ENCODE measurements at places on chromosomes 7 and 10. TPM values are rescaled to one million over a fixed set of nuclear protein-coding genes. Genes with fewer than 3 reads are reported as not detected.

GRCh38 chr7:125099519-125099918 lies 169.9 kb upstream of the POT1 start:
- no peak overlapping the region for H3K27ac ChIP-seq
- no peaks in the 10 kb centered on the region for H3K4me1 ChIP-seq
- no peak overlapping the region for H3K4me3 ChIP-seq
- DNase-seq, result no peak
- no peaks in the 10 kb centered on the region for H3K27me3 ChIP-seq

- peaks cover 9% of the 10 kb centered on the region for H3K4me1 ChIP-seq
- no peaks in the 10 kb centered on the region for H3K27me3 ChIP-seq
- no peak overlapping the region for H3K4me3 ChIP-seq
- H3K27ac ChIP-seq, result no peak overlapping the region
- H3K36me3 ChIP-seq, result peaks cover 72% of the 10 kb centered on the region
- DNase-seq, result no peak
Observed at GRCh38 chr7:867406-868188, 8.8 kb upstream of the GET4 start.

DNA sequence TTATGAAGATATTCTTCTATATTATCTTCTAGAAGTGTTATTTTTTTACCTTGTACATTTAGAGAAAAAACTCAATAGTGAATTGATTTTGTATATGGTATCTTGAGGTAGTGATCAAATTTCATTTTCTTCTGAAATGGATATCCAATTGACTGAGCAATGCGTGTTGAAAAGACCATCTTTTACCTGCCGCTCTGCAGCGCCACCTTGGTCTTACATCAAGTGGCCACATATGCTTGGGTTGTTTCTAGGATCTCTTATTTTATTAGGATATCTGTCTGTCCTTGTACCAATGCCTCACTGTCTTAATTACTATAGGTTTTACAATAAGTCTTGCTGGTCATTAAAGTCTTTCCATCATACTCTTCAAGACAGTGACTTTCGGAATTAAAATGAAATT lies 53.0 kb downstream of the CUL2 start:
- H3K36me3 ChIP-seq, result peaks cover 31% of the 10 kb centered on the region
- no peak overlapping the region for H3K27ac ChIP-seq
- H3K4me1 ChIP-seq, result no peaks in the 10 kb centered on the region
- H3K4me3 ChIP-seq, result no peak overlapping the region
- DNase-seq, result no peak
- H3K27me3 ChIP-seq, result no peaks in the 10 kb centered on the region

GRCh38 chr7:101234636-101235035 lies 3.0 kb downstream of the CLDN15 start:
- no peak overlapping the region for H3K27ac ChIP-seq
- peaks cover 39% of the 10 kb centered on the region for H3K4me1 ChIP-seq
- H3K4me3 ChIP-seq, result no peak overlapping the region
- H3K36me3 ChIP-seq, result peaks cover 32% of the 10 kb centered on the region

- no peaks in the 10 kb centered on the region for H3K36me3 ChIP-seq
- peaks cover 2% of the 10 kb centered on the region for H3K4me1 ChIP-seq
- H3K4me3 ChIP-seq, result no peak overlapping the region
- peak; percentile 58 for DNase-seq
Observed at GRCh38 chr7:31126976-31127375, 74.9 kb downstream of the ADCYAP1R1 start.

DNA sequence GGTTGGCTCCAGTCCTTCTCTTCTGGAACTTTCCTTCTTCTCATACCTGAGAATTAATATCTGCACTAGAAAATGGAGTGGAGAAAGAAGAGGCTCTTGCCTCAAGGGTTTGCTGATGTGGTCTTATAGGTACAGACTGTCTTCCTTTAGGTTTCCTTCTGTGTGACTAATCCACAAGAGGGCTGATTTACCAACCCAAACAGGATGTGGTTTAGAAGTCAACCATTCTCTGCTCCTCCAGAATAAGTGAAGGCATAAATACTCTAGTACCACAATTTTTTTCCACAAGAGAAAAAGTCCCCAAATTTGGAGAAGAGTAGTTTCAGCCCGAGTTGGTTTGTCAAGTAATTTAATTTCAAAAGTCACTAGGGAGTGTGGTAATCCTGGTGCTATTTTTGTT lies 85.8 kb downstream of the NRP1 start:
- no peak overlapping the region for H3K4me3 ChIP-seq
- peaks cover 36% of the 10 kb centered on the region for H3K36me3 ChIP-seq
- DNase-seq, result no peak
- H3K27me3 ChIP-seq, result no peaks in the 10 kb centered on the region
- H3K27ac ChIP-seq, result peak overlapping the region; percentile 39
- H3K4me1 ChIP-seq, result peaks cover 3% of the 10 kb centered on the region

GRCh38 chr7:140593672-140593982 lies 47.0 kb downstream of the DENND2A start:
- H3K27me3 ChIP-seq, result no peaks in the 10 kb centered on the region
- peaks cover 10% of the 10 kb centered on the region for H3K36me3 ChIP-seq
- no peak overlapping the region for H3K27ac ChIP-seq
- no peak for DNase-seq
- no peak overlapping the region for H3K4me3 ChIP-seq
- H3K4me1 ChIP-seq, result peaks cover 20% of the 10 kb centered on the region

DNA sequence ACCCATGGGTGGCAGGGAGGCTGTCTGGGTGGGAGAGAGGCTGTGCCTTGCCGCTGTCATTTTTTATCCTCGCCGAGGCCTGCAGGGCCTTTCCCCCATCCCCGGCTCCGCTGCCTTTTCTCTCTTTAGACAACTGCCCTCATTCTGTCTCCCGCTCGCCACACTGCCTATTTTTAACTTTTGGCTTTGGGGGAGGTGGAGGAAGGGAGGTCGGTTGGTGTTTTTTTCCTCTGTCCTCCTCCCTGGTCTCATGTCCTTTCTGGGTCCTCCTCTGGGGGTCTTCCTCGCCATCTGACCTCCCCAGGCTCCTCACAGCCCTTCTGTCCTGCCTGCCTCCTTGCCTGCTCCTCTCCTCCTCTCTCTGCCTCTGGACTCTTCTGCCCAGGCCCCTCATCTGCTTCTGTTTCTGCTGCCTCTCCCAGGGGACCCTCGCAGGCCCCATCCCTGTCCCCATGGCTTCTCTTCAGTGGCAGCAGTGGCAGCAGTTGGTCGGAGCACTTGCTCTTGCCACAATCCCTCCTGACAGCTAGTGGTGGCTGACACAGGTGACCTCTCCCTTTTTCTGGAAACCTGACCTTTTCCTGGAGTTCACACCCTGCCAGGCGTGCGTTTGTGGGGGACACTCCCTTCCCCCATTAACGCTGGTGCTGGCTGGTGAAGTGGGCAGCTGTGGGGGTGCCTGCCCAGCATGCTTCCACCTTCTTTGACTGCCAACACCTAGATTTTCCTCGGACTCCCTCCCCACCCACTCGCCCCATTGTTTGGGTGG lies 19.5 kb upstream of the PCBD1 start:
- H3K4me3 ChIP-seq, result no peak overlapping the region
- H3K4me1 ChIP-seq, result peaks cover 8% of the 10 kb centered on the region
- peaks cover 9% of the 10 kb centered on the region for H3K27me3 ChIP-seq

- no peaks in the 10 kb centered on the region for H3K27me3 ChIP-seq
- peaks cover 2% of the 10 kb centered on the region for H3K4me1 ChIP-seq
- H3K36me3 ChIP-seq, result no peaks in the 10 kb centered on the region
- H3K4me3 ChIP-seq, result no peak overlapping the region
- no peak overlapping the region for H3K27ac ChIP-seq
Observed at GRCh38 chr10:115941361-115941771, 331.6 kb downstream of the GFRA1 start.

Gene CALML5
- total RNA-seq, result not detected

Gene ERVW-1
- 0.40 TPM for total RNA-seq

- H3K27ac ChIP-seq, result no peak overlapping the region
- peaks cover 27% of the 10 kb centered on the region for H3K4me1 ChIP-seq
- H3K36me3 ChIP-seq, result peaks cover 17% of the 10 kb centered on the region
- H3K27me3 ChIP-seq, result no peaks in the 10 kb centered on the region
- H3K4me3 ChIP-seq, result no peak overlapping the region
Observed at GRCh38 chr10:94005050-94005449, 11.3 kb downstream of the PLCE1 start.

DNA sequence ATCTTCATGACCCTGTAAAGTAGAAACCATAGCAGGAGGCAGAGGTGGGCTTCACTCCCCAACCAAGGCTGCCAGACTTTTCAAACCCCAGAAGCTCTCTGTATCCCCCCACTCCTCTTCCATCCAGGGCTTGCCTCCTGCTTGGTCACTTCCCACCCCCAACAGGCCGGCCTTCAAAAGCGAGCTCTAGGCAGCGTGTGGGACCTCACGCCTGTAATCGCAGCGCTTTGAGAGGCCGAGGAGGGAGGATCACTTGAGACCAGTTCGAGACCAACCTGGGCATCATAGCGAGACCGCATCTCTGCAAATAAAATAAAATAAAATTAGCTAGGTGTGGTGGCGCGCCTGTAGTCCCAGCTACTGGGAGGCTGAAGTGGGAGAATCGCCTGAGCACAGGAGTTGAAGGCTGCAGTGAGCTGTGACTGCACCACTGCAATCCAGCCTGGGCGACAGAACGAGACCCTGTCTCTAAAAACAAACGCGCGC lies 743 bp upstream of the POR start:
- peaks cover 19% of the 10 kb centered on the region for H3K4me1 ChIP-seq
- DNase-seq, result peak; percentile 25
- peak overlapping the region; percentile 89 for H3K27ac ChIP-seq

Measured in muscle of leg (tissue), 16 donors.